Substantia nigra (tissue), 51 donors: ENCODE measurements at places on chromosomes 3 and 15.

GRCh38 chr3:64067506-64068346, 44.4 kb upstream of the PSMD6 start:
- DNase-seq = no peak

DNA sequence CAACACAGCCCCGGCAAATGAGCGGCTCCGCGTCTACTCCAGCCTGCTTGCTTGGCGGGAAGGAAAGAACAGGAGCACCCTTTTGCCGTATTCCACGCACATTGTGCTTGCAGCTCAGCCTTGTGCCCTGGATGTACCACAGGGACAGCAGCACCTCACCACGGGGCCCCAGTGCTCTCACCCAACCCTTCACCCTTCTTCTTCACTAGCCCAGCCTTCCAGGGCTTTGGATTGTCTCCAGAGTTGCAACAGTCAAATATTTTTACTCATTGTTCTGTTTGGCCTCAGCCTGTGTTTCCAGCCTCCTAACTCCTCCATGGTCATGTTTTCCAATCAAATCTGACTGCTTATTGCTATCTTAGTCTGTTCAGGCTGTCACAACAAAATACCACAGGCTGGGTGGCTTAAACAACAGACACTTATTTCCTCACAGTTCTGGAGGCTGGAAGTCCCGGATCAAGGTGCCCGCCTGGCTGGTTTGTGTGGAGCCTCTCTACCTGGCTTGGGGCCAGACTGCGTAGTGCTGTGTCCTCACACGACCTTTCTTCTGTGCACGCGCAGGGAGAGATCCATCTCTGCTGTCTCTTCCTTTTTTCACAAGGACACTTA, 79.2 kb upstream of the ABHD17C start:
- no peak for DNase-seq

GRCh38 chr15:36334059-36334458, 245.4 kb upstream of the CDIN1 start:
- DNase-seq = no peak

- DNase-seq = no peak
Measured at GRCh38 chr3:1139071-1139470, 46.2 kb downstream of the CNTN6 start.

DNA sequence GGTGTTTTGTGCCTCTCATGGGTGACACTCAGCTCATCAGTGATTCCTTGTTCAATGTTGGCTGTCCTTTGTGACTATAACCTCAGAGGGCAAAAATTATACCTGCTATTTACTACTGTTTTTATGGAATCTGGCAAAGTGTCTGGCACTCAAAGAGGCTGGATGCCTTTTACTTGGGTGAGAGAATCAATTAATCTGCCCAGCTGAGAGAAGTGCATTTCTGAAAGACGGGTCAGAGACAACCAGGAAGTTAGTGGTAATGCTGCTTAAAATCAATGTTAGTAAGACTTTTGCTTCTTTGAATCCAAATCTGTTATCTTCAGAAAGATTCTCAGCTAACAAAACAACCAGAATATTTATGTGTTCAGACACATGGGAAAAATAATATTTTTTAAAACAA, 436.2 kb upstream of the SUCLG2 start:
- no peak for DNase-seq

- no peak for DNase-seq
Measured at GRCh38 chr15:71813723-71814470, 3.5 kb downstream of the NR2E3 start.

DNA sequence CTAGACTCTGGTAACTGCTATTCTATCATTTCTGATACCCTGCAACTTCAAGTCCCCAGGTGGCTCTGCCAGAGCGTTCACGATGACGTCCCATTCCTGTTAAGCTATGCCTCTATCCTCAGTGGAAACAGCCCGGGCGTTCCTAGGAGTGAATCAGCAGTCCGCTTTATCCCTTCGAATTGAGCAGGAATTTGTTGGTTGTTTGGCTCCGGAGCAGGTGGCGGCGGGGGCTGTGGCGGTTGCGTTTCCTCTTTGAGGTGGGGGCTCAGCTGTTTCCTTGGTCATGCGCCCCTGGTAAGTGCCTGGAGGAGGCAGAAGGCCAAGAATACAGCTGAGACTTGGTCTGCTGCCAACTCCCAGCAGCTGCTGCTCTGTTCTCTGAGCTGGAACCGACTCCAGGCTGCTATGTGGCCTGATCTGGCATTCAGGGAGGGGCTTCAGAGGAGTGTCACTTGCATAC, 25.2 kb downstream of the ARPP21 start:
- peak; percentile 72 for DNase-seq

DNA sequence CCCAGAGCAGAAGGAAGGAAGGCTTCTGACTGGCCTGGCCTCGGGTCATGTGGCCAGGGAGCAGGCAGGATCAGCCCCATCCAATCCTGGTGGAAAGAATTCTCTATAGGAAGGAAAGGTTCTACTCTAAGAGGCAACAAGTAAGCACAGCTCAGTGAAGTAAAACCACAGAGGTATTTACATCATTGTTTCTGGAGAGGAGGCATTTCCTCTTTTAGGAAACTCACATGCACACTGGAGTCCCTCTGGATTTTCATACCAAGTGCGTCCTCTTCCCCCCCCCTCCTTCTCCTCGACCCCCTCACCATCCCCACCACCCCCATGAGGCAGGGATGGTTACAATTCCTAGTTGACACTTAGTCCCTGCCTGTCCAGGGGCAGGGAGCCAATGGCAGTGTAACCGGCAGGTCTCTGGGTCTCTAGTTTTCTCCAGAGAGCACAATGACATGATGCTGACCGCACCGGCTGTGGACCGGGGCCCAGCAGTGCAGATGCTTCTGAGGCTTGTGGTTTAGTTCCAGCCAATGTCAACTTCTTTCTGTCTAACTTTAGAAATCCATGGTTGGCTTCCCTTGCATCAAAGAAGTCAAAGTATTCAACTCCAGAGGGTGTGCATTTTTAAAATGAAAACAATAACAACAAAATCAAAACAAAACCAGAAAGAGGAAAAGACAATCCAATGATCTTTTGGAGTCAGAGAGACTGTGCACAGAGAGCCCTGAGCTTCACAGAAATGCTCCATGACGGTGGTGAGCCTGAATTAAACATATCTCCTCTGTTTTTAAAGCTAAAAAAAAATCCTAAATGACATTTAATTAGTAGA, 230.3 kb upstream of the TLE3 start:
- no peak for DNase-seq

- no peak for DNase-seq
Measured at GRCh38 chr15:59327942-59328341, 44.7 kb downstream of the MYO1E start.

DNA sequence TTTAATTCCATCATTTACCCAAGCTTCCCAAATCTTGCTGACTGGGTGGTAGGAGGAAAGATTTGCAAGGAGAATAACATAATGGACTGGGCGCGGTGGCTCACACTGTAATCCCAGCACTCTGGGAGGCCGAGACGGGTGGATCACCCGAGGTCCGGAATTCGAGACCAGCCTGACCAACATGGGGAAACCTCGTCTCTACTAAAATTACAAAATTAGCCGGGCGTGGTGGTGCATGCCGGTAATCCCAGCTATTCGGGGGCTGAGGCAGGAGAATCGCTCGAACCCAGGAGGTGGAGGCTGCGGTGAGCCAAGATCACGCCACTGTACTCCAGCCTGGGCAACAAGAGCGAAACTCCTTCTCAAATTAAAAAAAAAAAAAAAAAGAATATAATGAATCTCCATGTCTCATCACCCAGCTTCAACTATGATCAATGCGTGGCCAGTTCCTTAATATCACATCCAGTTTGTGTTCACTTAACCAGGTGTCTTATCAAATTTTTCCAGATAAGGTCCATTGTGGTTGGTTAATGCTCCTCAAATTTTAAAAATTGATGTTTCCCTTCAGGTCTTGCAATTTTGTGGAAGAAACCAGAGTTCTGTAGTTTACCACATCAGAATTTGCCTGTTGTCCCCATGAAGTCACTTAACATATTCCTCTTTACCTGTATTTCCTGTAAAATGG, 1.3 kb upstream of the ABCF3 start:
- no peak for DNase-seq

DNA sequence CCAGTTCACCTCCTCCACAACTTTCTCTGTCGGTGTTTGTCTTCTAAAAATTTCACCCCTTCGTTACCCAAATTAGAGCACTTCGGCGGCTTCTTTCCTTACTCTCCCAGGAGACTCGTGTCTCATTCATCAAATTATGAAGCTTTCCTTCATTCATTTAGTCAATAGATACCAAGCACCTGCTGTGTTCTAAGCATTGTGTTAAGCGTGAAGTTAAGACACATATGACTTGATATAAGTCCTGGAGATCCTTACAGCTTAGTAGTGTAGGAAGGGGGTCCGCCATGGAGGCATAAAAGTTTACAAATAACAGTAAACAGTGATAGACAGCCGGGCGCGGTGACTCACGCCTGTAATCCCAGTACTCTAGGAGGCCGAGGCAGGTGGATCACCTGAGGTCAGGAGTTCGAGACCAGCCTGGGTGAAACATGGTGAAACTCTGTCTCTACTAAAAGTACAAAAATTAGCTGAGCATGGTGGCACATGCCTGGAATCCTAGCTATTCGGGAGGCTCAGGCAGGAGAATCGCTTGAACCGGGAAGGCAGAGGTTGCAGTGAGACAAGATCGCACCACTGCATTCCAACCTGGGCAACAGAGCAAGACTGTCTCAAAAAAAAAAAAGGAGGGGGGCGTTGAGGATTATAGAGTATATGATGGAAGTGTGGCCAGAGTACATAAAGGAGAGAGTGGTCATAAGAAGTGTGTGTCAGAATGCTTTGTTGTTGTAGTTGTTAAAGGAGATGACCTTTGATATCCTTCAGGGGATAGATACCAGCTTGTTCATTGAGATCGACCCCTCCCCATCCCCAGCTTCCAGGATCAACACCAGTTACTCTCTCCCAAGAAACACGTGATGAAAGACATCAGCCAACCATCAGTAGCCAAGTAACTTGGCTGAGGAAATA, 744 bp upstream of the CCDC32 start:
- DNase-seq = no peak

DNA sequence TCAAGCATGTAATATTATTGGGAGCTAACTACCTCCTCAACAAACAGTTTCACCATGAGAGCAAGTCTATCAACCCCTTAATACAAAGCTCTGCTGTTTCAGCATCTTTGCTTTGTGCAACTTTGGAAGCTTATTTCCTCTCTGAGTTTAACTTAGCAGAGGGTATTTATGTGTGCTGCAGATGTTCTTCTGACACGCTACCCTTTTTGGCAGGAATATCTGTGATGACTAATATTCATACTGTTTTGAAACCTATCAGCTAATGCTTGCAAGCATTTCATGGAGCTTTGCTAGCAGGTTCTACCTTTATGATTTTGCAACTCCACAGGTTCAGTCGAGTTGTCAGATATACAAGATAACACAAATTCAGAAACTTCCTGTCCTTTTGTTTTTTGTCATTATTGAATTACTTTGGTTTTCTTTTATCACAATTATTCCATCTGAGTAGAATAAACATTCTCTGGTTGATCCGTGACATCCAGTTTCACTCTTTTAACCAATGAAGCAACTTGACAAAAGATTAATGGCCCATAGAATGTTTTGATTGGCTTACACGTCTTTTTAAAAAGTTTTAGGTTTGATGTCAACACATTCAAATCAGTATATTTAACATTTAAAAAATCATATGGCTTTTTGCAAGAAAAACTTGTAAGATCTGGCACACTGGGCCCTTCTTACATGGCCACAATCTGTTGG, 1.7 kb upstream of the SLC9A9 start:
- DNase-seq = no peak

DNA sequence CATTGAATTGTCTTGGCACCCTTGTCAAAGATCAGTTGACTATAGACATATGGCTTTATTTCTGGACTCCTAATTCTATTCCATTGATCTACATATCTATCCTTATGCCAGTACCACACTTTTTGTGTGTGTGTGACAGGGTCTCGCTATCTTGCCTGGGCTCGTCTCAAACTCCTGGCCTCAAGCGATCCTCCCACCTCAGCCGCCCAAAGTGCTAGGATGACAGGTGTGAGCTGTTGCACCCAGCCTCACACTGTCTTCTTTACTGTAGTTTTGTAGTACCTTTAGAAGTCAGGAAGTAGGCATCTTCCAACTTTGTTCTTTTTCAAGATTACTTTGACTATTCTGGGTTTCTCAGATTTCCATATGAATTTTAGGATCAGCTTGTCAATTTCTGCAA, 24.3 kb downstream of the CDAN1 start:
- no peak for DNase-seq

DNA sequence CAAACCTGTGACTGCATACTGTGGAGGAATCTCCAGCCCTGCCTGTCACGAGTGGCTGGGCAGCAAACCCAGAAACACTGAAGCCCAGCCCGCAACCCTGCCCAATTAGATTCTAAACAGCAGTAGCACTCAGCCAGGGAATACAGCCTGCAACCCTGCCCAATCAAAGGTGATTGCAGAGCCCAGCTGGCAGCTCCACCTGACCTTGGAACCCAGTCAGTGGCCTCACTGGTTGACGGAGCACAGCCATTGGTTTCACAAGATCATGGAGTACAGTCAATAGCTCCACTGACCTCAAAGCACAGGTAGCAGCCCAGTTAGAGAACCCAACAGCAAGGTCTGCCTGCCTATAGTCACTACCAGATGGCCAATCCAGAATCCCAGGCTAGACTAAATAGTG, 35.2 kb upstream of the MYLK start:
- no peak for DNase-seq

DNA sequence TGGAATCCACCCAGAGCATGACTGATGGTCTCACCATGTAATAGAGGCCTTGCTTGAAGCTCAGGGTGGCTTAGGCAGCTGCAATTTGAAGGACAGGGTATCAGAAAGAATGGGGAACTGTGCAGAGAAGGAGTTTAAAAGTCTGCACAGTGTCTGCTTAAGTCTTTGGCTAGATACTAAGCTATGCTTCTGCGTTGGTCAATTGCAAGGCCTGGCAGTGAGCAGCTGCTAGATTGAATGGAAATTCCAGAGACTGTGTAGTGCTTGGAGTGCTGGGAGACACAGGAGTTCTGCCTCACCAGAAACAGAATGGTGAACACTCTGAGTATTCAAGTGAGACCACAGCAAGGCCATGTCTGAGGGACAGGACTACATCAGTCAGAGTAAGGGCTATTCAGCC, 17.3 kb upstream of the ATP10A start:
- no peak for DNase-seq

DNA sequence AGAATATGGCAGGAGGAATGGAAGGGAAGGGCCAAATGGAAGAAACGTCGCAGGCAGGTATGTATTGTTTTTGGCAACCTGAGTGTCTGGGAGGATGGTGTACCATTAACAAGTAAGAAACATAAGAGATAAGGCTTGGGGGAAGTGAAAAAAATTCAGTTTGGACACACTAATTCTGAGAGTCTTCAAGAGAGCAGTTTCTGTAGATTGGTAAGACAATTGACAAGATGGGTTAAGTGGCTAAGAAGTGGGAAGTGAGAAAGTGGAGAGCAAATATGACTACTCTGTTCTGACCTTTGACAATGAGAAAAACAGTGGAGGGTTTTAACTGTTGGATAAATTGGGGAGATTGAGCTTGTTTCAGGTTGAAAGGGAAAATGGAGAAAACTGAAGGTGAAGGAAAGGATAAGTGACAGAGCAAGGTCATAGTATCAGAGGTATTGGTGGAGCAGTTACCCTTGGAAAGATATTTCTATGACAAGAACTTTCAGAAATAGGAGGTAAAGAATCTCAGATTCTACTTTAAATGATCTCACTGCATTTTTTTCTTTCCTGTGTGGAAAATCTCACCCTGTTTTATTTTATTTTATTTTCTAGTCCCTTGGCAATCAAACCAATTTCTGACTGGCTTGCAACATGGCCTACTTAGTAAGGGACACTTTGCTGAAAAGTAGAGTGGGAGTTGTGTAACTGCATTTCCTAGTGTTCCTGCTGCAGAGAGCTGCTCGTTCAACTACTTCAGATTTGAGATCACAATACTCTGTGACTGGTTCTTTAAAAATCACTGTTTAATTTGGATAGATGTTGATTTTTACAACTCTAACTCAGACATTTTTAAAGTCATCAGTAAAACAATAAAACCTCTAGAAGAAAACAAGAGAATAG, 23.1 kb upstream of the GABPB1 start:
- DNase-seq = no peak
